ENCODE measurements at places on chromosomes 11 and 22. TPM values are rescaled to one million over a fixed set of nuclear protein-coding genes. Genes with fewer than 3 reads are reported as not detected.

FOLR3 gene
- polyA plus RNA-seq: not detected

DNA sequence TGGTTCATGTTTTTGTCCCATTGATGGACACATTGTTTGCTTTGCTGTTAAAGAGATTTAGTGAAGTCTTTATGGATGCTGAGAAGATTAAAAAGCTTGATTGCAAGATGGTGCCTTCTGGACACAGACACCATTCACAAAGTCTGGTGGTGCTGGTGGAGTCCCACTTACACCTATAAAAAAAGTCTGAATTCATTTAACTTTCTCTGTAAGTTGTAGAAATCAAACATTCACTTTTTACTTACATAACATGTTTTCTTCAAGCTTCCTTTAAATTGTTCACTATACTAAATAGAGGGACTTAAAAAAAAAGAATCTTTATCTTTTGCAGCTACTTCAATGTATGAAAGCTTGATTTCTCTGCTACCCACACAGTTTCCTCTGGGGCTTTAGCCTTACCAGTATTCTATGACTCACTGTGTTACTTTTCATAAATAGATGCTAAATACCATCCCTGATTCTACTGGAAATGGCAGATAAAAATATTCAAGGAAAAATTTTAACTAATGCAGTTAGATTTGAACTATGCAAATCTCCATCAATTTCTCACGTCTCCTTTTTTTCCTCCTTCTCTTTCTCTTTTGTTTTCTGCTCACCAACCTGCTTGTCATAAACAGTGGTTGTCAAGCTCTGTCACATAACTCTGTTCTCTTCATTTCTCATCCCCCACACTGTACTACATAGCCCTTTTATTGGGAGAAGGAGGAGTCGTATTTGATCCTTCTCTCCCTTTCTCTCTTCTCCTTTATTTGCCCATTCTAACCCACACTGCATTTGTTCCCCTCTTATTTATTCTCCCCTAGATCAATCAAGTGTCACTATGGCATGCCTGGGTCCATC lies 89.7 kb downstream of the FAM76B start:
- DNase-seq: no peak

- DNase-seq: no peak
Measured at GRCh38 chr22:20804650-20805049, 30.7 kb downstream of the SERPIND1 start.

DNA sequence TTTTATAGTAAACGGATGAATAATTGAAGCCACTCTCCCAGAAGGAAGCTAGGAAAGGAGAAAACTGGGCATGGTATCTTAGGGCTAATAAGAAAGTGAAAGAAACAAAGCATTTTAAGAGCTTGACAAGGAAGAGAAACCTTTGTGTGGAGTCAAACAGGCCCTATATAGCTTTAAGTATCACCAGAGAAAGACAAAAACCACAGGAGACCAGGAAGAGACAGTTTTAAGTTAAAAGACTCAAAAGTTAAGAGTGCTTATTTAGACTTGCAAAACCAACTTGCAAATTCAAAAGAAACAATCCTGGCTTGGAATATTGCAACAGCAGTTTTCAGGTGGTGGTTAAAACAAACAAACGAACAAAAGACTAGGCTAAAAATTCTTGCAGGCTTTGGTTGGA lies 3.4 kb downstream of the PAK1 start:
- no peak for DNase-seq

GRCh38 chr11:43021466-43021865 lies 290.3 kb upstream of the API5 start:
- no peak for DNase-seq

- no peak for DNase-seq
Measured at GRCh38 chr11:107587306-107587979, 3.5 kb upstream of the ELMOD1 start.

- DNase-seq: no peak
Measured at GRCh38 chr11:45851228-45851627, 4.0 kb downstream of the CRY2 start.

- no peak for DNase-seq
Measured at GRCh38 chr22:26722159-26722558, 64.8 kb downstream of the MIAT start.

- no peak for DNase-seq
Measured at GRCh38 chr11:47010179-47010578, 73.6 kb downstream of the CSTPP1 start.

DNA sequence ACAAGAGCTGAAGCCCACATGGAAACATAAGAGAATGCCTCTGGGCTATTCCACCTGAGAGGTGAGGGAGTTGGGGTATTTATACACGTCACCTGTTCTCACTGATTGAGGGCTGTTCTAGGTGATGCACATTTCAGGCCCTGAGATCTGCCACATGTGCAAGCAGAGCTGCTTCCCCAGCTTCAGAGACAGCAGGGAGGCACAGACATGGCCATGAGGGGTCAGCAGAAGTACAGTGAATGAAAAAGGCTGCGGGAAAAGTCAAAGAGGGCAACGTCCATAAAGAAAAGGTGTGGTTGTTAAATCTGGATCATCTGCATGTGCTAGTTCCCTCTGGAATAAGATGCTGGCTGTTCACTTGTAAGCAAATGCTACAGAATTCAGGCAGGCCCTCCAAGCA lies 75.4 kb downstream of the GAB4 start:
- no peak for DNase-seq

DNA sequence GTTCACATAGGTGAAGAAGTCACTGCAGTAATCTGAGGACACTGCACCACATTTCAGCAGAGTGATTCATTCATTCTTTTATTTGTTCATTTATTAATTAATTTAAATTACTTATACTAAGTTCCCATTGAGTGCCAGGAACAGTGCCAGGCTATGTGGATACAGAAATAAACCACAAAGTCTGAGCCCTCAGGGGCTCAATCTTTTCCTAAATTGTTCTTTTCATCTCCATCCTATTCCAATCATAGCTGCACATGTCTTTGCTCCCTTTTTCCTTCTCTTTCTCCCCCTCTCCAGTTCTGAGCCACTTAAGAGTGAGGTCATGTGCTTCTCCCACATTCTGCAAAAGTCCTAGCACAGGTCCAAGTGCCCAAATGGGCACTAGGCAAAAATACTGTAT lies 4.9 kb downstream of the SYTL2 start:
- DNase-seq: no peak

- DNase-seq: no peak
Measured at GRCh38 chr11:14612694-14613093, 30.9 kb upstream of the PDE3B start.

- no peak for DNase-seq
Measured at GRCh38 chr11:62013537-62014476, 46.4 kb upstream of the FTH1 start.

DNA sequence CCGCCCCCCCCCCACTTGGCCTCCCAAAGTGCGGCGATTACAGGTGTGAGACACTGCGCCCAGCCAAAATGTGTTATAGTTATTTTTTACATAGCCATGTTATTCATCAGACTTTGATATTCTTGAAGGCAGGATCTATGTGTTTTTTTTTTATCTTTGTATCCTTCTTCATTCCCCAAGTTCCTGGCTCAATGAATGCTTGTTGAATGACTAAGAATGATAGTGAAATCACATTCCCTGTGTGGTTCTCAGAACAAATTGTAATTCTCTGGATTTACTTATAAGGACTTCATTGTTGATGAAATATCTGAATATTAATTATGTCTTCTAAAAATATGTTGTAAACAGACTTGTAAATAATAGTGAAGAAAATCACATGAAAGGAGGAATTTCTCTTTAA lies 33.5 kb downstream of the MMP7 start:
- DNase-seq: no peak

- DNase-seq: peak; percentile 76
Measured at GRCh38 chr11:76799066-76799804, 16.1 kb downstream of the TSKU start.

- DNase-seq: peak; percentile 87
Measured at GRCh38 chr11:67629386-67630227, at the start of gene NUDT8. TSS of gene NUDT8 (minus strand) at chr11:67629937. CDS start at chr11:67629911, 26 bp downstream.

DNA sequence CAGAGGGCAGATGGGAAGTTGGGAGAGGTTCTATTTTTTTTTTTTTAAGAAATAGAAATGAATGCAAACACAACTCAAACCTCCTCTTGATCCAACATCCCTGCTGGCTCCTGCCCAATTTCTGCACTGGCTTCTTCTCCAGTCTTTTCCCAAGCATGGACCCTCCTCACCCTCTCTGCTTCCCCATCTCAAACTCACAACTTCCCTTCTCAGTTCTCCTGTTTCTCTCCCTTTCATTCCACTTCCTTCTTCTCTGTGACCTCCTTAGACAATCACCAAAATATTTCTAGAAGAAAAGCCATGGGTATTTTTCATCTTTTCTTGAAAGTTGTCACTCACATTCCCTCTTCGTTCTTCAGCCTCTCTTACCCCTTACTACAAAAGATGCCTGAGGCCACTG lies 85.2 kb upstream of the VPREB1 start:
- DNase-seq: no peak

- DNase-seq: peak; percentile 89
Measured at GRCh38 chr22:23767673-23768548, at the start of gene CHCHD10. TSS of gene CHCHD10 (minus strand) at chr22:23767972. CDS start at chr22:23767874, 98 bp downstream.
